HT1080 (cell line): ENCODE measurements at places on chromosomes 16 and 17.

GRCh38 chr17:33954597-33954996, 300.5 kb upstream of the CCL2 start:
- no peak for DNase-seq

- no peak for DNase-seq
These were observed 26.0 kb upstream of the DLX4 start for GRCh38 chr17:49942947-49943346.

DNA sequence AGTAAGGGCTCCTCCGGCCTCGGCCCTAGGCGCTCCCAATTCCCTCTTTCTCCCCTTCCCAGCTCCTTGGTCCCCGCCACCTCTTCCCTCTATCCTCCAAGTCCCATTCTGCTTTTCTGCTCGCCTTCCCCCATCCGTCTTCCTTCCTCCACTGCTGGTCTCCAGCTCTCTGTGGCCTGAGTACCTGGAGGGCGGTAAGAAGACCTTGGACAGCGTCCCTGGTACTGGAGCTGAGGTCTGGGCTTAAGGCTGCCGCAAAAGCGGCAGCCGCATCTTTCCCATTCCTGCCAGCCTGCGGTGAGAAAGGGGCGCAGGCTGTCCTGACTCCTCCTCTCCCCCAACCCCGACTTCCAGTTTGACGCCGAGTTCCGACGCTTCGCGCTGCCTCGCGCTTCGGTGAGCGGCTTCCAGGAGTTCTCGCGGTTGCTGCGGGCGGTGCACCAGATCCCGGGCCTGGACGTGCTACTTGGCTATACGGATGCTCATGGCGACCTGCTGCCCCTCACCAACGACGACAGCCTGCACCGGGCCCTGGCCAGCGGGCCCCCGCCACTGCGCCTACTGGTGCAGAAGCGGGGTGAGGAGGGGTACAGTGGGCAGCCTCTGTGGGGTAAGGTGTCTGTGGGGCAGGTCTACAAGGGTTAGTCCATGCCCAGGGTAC, 471 bp downstream of the PARD6A start:
- no peak for DNase-seq

DNA sequence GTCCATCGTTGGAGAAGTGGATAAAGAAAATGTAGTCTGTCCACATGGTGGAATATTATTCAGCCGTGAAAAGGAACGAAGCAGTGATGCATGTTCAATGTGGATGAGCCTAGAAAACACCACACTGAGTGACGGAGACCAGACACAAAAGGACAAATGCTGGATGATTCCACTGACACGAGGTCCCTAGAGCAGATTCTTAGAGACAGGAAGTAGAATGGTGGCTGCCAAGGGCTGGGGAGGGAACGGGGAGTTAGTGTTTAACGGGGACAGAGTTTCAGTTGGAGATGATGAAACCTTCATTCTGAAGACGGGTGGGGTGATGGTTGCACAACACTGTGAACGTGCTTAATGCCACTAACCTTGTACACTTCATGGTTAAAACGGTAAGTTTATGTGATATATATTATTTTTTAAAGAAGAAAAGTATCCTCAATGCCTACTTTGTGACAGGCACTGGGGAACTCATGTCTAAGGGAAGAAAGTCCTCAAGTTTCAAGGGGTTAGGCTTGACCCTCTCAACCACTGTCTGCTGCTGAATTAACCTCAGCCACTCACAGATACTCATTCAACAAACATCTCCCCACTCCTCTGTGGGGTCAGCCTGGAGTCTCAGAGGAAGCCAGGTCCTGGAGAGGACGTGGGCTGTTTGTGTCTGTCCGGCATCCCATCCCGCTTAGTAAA, 17.6 kb downstream of the C16orf74 start:
- DNase-seq = no peak

DNA sequence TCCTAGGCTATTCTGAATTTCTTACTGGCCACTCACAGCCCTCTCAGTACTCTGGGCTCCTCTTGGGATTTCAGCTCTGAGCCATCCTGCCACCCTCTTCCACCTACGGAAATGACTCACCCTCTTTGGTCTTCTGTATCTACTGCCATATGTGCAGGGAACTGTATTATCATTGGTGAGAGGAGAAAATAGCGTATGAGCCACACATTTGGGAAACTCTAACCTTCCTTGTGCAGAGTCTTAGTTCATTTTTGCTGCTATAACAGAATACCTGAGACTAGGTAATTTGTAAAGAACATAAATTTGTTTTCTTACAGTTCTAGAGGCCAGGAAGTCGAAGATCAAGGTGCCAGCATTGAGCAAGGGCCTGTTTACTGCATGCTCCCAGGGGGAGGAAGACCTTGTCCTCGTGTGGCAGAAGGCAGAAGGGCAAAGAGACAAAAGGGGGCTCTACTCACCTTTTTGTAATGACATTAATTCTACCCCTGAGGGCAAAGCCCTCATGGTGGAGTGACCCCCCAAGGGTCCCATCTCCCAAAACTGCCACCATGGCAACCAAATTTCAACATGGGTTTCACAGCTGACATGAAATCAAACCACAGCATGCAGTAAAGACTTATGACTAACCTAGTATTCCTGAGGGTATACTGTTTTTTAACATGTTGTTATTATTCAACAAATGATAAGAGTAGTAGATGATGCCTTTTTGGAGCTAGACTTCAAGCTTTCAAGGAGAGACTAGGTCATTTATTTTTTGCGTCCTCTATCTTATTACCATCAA, 191.8 kb downstream of the PRKCA start:
- peak; percentile 96 for DNase-seq
